Upper lobe of left lung (tissue), 6 donors: ENCODE measurements at places on chromosomes 3 and 15. TPM values are rescaled to one million over a fixed set of nuclear protein-coding genes. Genes with fewer than 3 reads are reported as not detected.

- no peak overlapping the region for H3K27ac ChIP-seq
- DNase-seq = no peak
- H3K36me3 ChIP-seq = no peaks in the 10 kb centered on the region
- no peaks in the 10 kb centered on the region for H3K4me1 ChIP-seq
- H3K4me3 ChIP-seq = no peak overlapping the region
Observed at GRCh38 chr3:159649951-159650350, 338.7 kb upstream of the IL12A start.

GRCh38 chr3:72137865-72138861, 353.2 kb upstream of the PROK2 start:
- H3K27ac ChIP-seq = no peak overlapping the region
- no peaks in the 10 kb centered on the region for H3K4me1 ChIP-seq
- H3K4me3 ChIP-seq = no peak overlapping the region
- no peaks in the 10 kb centered on the region for H3K27me3 ChIP-seq
- H3K36me3 ChIP-seq = no peaks in the 10 kb centered on the region
- DNase-seq = no peak

GRCh38 chr15:30650012-30650929, 24.3 kb downstream of the ARHGAP11B start:
- H3K4me1 ChIP-seq = no peaks in the 10 kb centered on the region
- no peaks in the 10 kb centered on the region for H3K27me3 ChIP-seq
- H3K27ac ChIP-seq = no peak overlapping the region
- no peaks in the 10 kb centered on the region for H3K36me3 ChIP-seq
- no peak overlapping the region for H3K4me3 ChIP-seq

DNA sequence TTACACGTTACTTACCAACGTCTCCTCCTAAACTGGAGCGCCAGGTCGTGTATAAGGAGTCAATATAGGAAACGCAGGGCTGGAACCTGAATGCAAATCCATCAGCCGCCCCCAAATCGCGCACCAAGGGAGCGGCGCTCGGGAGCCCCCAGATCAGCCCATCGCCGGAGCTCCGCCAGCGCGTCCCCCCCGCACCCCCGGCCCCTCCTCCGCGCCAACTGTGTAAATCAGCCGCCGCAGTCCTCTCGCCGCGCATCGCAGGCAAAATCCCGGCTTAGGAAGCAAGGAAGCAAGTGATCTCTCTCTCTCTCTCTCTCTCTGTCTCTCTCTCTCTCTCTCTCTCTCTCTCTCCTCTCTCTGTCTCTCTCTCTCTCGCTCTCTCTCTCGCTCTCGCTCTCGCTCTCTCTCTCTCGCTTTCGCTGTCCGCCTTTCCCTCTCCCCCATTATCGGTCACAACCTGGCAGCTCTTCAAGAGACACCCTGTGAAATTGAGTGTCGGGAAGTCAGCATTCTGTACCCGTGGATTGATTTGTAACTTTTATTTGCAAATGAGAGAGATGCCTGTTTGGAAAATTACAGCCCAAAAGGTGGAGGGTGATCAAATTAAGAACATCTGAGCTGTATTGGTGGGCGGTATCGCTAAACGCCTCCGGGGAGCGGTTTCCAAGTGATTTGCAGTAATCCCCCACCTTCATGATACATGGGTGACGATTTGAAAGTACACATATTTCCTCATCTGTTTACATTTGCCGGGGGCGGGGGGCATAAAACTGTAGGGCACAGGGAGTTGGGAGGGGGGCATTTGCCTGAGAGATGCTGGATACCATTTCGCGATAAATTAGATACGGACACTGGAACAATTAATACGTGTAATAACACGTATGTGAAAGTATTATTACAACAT, 645 bp upstream of the SLITRK3 start:
- DNase-seq = peak; percentile 80
- peaks cover 35% of the 10 kb centered on the region for H3K27me3 ChIP-seq
- no peak overlapping the region for H3K27ac ChIP-seq
- peak overlapping the region; percentile 43 for H3K4me3 ChIP-seq

- no peak overlapping the region for H3K4me3 ChIP-seq
- H3K27me3 ChIP-seq = no peaks in the 10 kb centered on the region
- no peak overlapping the region for H3K27ac ChIP-seq
- H3K4me1 ChIP-seq = no peaks in the 10 kb centered on the region
Observed at GRCh38 chr3:144221761-144222160, 250.1 kb downstream of the DIPK2A start.

GRCh38 chr3:170021083-170021482, 16.7 kb upstream of the GPR160 start:
- no peak overlapping the region for H3K27ac ChIP-seq
- no peaks in the 10 kb centered on the region for H3K27me3 ChIP-seq
- H3K36me3 ChIP-seq = no peaks in the 10 kb centered on the region
- DNase-seq = no peak

- no peaks in the 10 kb centered on the region for H3K36me3 ChIP-seq
- H3K4me1 ChIP-seq = no peaks in the 10 kb centered on the region
- no peaks in the 10 kb centered on the region for H3K27me3 ChIP-seq
- H3K27ac ChIP-seq = no peak overlapping the region
- no peak for DNase-seq
Observed at GRCh38 chr3:135213822-135214221, 418.8 kb downstream of the EPHB1 start.

GRCh38 chr3:108645364-108645763, 55.8 kb downstream of the DZIP3 start:
- H3K27me3 ChIP-seq = no peaks in the 10 kb centered on the region

GRCh38 chr3:130480736-130481135, 36.2 kb upstream of the COL6A6 start:
- DNase-seq = no peak
- no peaks in the 10 kb centered on the region for H3K27me3 ChIP-seq
- no peaks in the 10 kb centered on the region for H3K36me3 ChIP-seq
- no peaks in the 10 kb centered on the region for H3K4me1 ChIP-seq
- no peak overlapping the region for H3K4me3 ChIP-seq

GRCh38 chr3:10792208-10792607, 23.8 kb upstream of the SLC6A11 start:
- H3K36me3 ChIP-seq = no peaks in the 10 kb centered on the region
- no peak for DNase-seq
- H3K4me1 ChIP-seq = no peaks in the 10 kb centered on the region
- H3K27ac ChIP-seq = no peak overlapping the region
- H3K27me3 ChIP-seq = no peaks in the 10 kb centered on the region

DNA sequence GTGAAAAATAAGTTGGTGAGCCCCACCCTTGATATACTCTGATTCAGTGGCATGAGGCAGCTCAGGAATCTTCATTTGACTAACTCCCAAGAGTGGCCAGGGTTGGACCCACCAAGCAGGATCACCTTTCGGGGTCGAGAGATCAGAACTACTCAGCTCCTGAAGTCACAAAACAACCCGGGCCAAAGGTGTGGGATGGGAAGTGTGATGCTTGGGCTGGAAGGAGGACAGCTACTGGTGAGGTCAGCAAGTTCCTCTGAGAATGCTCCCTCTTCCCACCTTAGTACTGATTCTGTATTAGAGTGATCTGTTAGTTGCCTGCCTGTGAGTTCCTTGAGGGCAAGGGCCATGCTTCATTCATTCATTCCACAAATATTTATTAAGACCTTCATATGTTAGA, 15.1 kb downstream of the ESYT3 start:
- no peak for DNase-seq
- H3K27me3 ChIP-seq = no peaks in the 10 kb centered on the region
- no peaks in the 10 kb centered on the region for H3K36me3 ChIP-seq
- no peak overlapping the region for H3K27ac ChIP-seq

- H3K4me1 ChIP-seq = no peaks in the 10 kb centered on the region
- DNase-seq = no peak
- no peak overlapping the region for H3K4me3 ChIP-seq
- H3K36me3 ChIP-seq = no peaks in the 10 kb centered on the region
- H3K27me3 ChIP-seq = no peaks in the 10 kb centered on the region
- no peak overlapping the region for H3K27ac ChIP-seq
Observed at GRCh38 chr3:134901461-134901860, 106.4 kb downstream of the EPHB1 start.

DNA sequence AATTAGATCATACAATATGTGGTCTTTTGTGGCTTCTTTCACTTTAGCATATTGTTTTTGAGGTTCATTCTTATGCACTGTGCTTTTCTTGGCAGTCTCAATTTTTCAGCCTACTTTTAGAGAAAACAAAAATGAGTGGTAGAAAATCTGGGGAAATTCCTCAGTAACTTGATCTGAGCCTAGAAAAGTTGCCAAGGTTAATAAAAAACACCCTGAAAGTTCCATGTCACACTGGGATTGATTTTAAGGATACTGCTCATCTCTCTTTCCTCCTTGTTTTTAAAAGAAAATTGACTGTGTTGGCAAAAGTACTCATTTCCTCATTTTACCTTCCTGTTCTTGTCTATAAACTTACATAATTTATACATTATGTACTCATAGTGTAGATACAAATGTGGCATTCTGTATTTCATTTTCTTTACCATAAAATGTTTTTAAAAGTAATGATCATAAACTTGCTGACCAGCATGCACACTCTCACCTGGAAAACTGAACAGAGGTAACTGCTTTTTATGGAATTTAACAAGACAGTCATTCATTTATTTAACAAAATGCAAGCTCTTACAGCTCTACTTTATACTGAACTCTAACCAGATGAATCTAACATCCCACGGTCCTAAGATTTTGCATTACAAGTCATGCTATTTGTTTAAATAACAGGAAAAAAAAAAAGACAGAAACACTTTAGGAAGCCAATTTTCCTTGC, 28.6 kb upstream of the SH3BP5 start:
- no peak for DNase-seq
- no peak overlapping the region for H3K27ac ChIP-seq
- H3K4me1 ChIP-seq = peaks cover 6% of the 10 kb centered on the region
- H3K27me3 ChIP-seq = no peaks in the 10 kb centered on the region
- no peak overlapping the region for H3K4me3 ChIP-seq
- H3K36me3 ChIP-seq = no peaks in the 10 kb centered on the region

- no peak for DNase-seq
- no peaks in the 10 kb centered on the region for H3K4me1 ChIP-seq
- H3K27me3 ChIP-seq = no peaks in the 10 kb centered on the region
- no peak overlapping the region for H3K27ac ChIP-seq
- no peaks in the 10 kb centered on the region for H3K36me3 ChIP-seq
Observed at GRCh38 chr3:64815789-64816188, 128.0 kb upstream of the ADAMTS9 start.

- H3K27me3 ChIP-seq = no peaks in the 10 kb centered on the region
- H3K4me1 ChIP-seq = no peaks in the 10 kb centered on the region
- no peak overlapping the region for H3K27ac ChIP-seq
- no peaks in the 10 kb centered on the region for H3K36me3 ChIP-seq
- H3K4me3 ChIP-seq = no peak overlapping the region
Observed at GRCh38 chr3:55162031-55162795, 234.4 kb upstream of the LRTM1 start.

- no peak overlapping the region for H3K4me3 ChIP-seq
- H3K4me1 ChIP-seq = no peaks in the 10 kb centered on the region
- no peak for DNase-seq
- H3K27me3 ChIP-seq = no peaks in the 10 kb centered on the region
- no peaks in the 10 kb centered on the region for H3K36me3 ChIP-seq
Observed at GRCh38 chr3:189908646-189909045, 212.1 kb downstream of the P3H2 start.

- H3K4me1 ChIP-seq = no peaks in the 10 kb centered on the region
- DNase-seq = no peak
- no peaks in the 10 kb centered on the region for H3K36me3 ChIP-seq
Observed at GRCh38 chr3:71360764-71361163, 222.8 kb downstream of the FOXP1 start.

GRCh38 chr15:98421419-98422129, 226.8 kb upstream of the IGF1R start:
- H3K4me3 ChIP-seq = peak overlapping the region; percentile 15
- H3K4me1 ChIP-seq = peaks cover 6% of the 10 kb centered on the region
- peaks cover 18% of the 10 kb centered on the region for H3K27me3 ChIP-seq
- no peak overlapping the region for H3K27ac ChIP-seq
- no peaks in the 10 kb centered on the region for H3K36me3 ChIP-seq
- peak; percentile 54 for DNase-seq

DNA sequence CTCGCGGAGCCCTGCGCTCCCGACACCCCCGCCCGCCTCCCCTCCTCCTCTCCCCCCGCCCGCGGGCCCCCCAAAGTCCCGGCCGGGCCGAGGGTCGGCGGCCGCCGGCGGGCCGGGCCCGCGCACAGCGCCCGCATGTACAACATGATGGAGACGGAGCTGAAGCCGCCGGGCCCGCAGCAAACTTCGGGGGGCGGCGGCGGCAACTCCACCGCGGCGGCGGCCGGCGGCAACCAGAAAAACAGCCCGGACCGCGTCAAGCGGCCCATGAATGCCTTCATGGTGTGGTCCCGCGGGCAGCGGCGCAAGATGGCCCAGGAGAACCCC, 464 bp downstream of the SOX2 start:
- no peak for DNase-seq
- peaks cover 23% of the 10 kb centered on the region for H3K4me1 ChIP-seq
- no peak overlapping the region for H3K27ac ChIP-seq
- H3K36me3 ChIP-seq = no peaks in the 10 kb centered on the region
- peak overlapping the region; percentile 22 for H3K4me3 ChIP-seq

DNA sequence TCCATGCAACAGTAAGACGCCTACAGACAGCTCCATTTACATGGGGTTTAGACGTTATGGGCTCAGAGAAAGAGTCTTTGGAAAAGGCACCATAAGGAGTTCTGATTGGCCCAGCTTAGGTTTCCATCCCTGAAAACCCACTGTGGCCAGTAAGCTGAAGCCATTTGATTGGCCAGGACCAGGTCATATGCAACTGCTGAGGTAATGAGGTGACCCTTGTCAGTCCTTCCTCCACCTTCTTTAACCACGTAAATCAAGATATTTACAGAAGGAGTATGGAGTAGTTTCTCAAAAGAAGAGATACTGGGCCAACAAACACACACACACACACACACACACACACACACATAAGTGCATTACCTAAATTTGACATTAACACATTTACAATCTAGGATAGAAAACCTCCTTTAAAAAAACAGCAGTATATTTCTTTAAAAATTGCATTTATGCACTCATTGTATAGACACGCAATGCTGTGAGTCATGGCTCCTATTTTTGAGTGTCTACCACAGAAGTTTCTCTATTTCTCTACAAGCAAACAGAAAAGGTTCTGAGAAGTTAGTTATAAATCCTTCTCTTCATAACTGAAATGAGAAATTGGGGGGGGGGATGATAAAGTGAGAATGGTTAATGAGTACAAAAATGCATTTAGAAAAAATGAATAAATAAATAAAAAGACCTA, 16.3 kb upstream of the MB21D2 start:
- H3K4me1 ChIP-seq = no peaks in the 10 kb centered on the region
- H3K36me3 ChIP-seq = no peaks in the 10 kb centered on the region
- DNase-seq = no peak
- no peak overlapping the region for H3K4me3 ChIP-seq
- no peak overlapping the region for H3K27ac ChIP-seq

Gene PLS1
- 16.3 TPM for total RNA-seq

Gene IL5RA
- total RNA-seq = 3.5 TPM

Gene TUSC7
- not detected for total RNA-seq

Gene ADGRG7
- not detected for total RNA-seq

Gene CACNA1D
- 22.7 TPM for total RNA-seq

Gene ACP3
- total RNA-seq = 13.6 TPM

Gene UBA7
- 118 TPM for total RNA-seq

Gene ECE2
- total RNA-seq = not detected

Gene SENP8
- 0.55 TPM for total RNA-seq

Gene HHLA2
- total RNA-seq = 2.3 TPM

Gene NTRK3
- total RNA-seq = 2.3 TPM

Gene COPS2
- 39.5 TPM for total RNA-seq
